Astrocyte (in vitro differentiated cells and primary cell): ENCODE measurements at places on chromosomes 7 and 10. TPM values are rescaled to one million over a fixed set of nuclear protein-coding genes. Genes with fewer than 3 reads are reported as not detected.

DNA sequence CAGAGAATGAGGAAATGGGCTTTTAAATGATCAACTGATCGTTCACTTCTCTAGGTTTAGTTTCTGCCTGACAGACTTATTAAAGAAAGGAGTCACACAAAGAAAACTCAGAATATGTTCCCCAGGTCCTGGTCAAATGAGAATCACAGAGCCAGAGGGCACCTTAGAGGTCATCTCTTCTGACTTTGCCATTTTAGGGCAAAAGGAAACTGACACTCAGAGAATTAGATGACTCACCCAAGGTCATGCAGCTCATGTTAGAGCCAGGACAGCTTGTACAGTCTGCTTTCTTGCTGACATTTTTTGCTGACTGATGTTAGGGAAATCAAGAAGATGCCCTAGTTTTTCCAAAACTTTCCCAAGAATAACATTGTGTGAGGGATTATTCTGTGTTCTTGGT is 312.7 kb upstream of the SP8 start:
- no peak overlapping the region for H3K27ac ChIP-seq
- H3K4me3 ChIP-seq = no peak overlapping the region
- H3K36me3 ChIP-seq = no peaks in the 10 kb centered on the region
- no peaks in the 10 kb centered on the region for H3K27me3 ChIP-seq
- no peaks in the 10 kb centered on the region for H3K4me1 ChIP-seq

- H3K27ac ChIP-seq = no peak overlapping the region
- H3K4me3 ChIP-seq = no peak overlapping the region
- H3K4me1 ChIP-seq = no peaks in the 10 kb centered on the region
- H3K36me3 ChIP-seq = no peaks in the 10 kb centered on the region
- H3K27me3 ChIP-seq = no peaks in the 10 kb centered on the region
Observed at GRCh38 chr10:127570036-127570435, 20.9 kb downstream of the NPS start.

The CUZD1 gene
- 0.17 and 0.23 TPM in 2 replicates for total RNA-seq

GRCh38 chr10:128017822-128018221 is 108.4 kb downstream of the MKI67 start:
- no peak for DNase-seq
- H3K27me3 ChIP-seq = no peaks in the 10 kb centered on the region
- H3K4me1 ChIP-seq = no peaks in the 10 kb centered on the region
- H3K36me3 ChIP-seq = no peaks in the 10 kb centered on the region
- no peak overlapping the region for H3K27ac ChIP-seq

The EN2 gene
- total RNA-seq = not detected in 2 replicates

GRCh38 chr10:126227762-126228134 is 160.5 kb downstream of the ADAM12 start:
- peak overlapping the region; percentile 83 for H3K27ac ChIP-seq
- H3K4me1 ChIP-seq = peaks cover 31% of the 10 kb centered on the region
- no peak for DNase-seq

- peak; percentile 37 for DNase-seq
- H3K4me1 ChIP-seq = no peaks in the 10 kb centered on the region
- no peak overlapping the region for H3K4me3 ChIP-seq
- H3K27me3 ChIP-seq = no peaks in the 10 kb centered on the region
- H3K27ac ChIP-seq = no peak overlapping the region
Observed at GRCh38 chr7:134024739-134025138, 102.4 kb upstream of the LRGUK start.

GRCh38 chr7:154255324-154255723 is 203.1 kb downstream of the DPP6 start:
- no peak overlapping the region for H3K4me3 ChIP-seq
- H3K27me3 ChIP-seq = no peaks in the 10 kb centered on the region
- DNase-seq = no peak
- H3K27ac ChIP-seq = no peak overlapping the region
- H3K4me1 ChIP-seq = no peaks in the 10 kb centered on the region
- H3K36me3 ChIP-seq = no peaks in the 10 kb centered on the region

The RAPGEF5 gene
- 0.29 and 1.0 TPM in 2 replicates for total RNA-seq

DNA sequence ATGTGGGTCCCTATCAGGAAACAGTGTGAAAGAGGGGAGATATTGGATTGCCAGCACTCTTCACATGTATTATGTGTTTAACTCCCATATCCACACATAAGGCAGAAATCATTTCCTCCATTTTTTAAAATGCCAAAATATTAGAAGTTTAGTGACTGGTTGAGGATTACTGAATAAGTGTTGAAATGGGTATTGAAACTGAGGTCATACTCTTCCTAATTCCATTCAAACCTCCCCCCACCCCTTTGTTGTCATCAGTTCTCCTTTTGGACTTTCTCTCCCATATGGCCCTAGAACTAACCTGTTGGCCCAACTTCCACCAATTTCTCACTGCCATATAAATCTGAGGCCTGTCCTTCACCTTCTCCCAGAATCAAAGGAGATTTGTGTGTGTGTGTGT is 81.6 kb downstream of the EVX1 start:
- no peak for DNase-seq
- H3K27me3 ChIP-seq = no peaks in the 10 kb centered on the region
- no peaks in the 10 kb centered on the region for H3K36me3 ChIP-seq
- no peak overlapping the region for H3K4me3 ChIP-seq
- no peak overlapping the region for H3K27ac ChIP-seq
- no peaks in the 10 kb centered on the region for H3K4me1 ChIP-seq

GRCh38 chr10:49139028-49139845 is 5.4 kb upstream of the FAM170B start:
- H3K27me3 ChIP-seq = no peaks in the 10 kb centered on the region
- no peaks in the 10 kb centered on the region for H3K36me3 ChIP-seq
- H3K27ac ChIP-seq = peak overlapping the region; percentile 98

DNA sequence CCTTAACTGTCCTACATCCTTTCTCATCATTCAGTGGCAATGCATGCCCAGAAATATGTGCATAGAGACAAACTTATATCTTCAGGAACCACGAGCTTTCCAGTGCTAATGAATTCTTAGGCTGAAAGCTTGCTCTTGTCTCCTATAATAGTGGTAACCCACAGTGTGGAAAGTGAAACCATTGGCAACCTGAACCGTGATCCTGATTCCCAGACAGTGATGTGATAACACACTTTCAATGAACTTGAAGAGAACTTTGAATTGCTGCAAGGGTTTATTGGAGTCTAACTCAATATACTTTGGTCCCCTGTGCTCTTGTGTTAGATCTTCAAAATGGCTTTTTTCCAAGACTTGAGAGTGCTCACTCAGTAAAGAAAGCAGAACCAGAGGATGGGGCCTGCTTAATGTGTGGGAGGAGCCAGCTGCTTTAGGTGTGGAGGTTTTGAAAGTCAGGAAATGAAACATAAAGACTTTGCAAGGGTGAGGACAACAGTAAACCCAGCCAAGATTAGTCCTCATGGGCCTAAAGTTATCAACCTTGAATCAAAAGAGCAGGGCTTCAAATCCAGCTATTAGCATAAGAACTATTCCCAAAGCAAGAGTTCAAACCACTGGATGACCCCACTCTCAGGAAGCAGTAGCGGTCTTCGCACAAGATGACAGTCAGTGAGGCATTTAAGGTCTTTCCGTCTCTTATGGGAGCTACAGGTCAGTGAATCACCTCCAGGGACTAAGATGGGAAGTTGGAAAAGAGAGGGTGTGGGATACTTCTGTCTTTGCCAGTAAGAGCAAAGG is 332.4 kb upstream of the NRP1 start:
- H3K27me3 ChIP-seq = no peaks in the 10 kb centered on the region
- H3K36me3 ChIP-seq = no peaks in the 10 kb centered on the region
- no peak overlapping the region for H3K4me3 ChIP-seq
- no peak overlapping the region for H3K27ac ChIP-seq
- peaks cover 6% of the 10 kb centered on the region for H3K4me1 ChIP-seq
- DNase-seq = peak; percentile 52

DNA sequence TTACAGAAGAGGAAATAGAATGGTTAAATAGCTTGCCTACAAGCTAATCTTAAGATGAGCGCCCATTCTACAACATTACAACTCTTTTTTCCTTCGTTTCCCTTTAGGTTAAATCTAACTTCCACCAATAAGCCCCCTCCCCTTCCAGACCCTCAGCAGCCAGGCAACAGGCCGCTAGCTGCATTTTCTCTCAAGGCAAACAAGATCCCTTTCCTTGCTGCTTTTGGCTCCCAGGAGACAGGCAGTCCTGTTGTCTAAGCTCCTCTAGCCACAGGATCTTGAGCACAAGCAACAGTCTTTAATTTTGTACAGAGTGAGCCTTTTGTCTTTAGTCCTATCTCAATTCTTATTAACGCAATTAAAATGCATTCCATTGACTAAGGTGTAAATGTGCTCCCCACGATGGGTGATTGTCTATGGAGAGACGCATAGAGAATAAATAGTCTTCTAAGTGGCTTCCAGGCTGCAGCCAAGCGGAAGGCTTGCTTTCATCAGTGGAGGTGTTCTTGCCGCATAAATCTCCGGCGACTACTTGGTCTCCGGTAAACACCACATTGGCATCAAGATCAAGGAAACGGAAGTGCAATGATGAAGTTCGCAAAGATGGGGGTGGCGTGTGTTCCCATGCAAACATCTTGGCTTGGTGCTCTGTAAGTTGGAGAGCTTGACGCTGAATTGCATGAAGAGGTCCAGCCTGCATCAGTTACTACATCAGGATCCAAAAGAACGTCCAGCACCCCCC is 181.9 kb upstream of the LYZL2 start:
- H3K36me3 ChIP-seq = no peaks in the 10 kb centered on the region
- H3K27me3 ChIP-seq = no peaks in the 10 kb centered on the region
- no peak overlapping the region for H3K4me3 ChIP-seq
- H3K4me1 ChIP-seq = peaks cover 37% of the 10 kb centered on the region
- no peak for DNase-seq
